ENCODE measurements at places on chromosomes 4 and X.

- DNase-seq, result no peak
Measured at GRCh38 chr4:39134683-39135306, 47.5 kb upstream of the WDR19 start.

GRCh38 chrX:123905332-123905731, 45.5 kb downstream of the XIAP start:
- no peak for DNase-seq

DNA sequence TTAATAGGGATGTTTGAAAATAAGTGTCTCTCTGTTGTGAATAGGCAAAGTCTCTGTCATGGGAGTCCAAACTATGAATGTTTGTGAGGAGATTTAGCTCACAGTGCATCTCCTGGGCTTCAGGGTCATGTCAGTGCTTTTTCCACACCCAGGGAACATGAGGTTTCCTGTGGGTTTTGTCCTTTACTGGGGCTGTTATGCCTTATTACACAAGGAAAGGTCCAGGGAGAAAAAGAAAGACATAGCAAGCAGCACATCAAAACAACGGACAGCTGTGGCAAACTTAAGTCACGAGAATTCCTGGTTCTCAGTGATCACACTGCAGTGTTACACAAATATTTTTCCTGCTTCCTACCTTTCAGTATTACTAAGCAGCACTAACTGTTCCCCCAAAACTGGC, 99.4 kb downstream of the MBNL3 start:
- no peak for DNase-seq

DNA sequence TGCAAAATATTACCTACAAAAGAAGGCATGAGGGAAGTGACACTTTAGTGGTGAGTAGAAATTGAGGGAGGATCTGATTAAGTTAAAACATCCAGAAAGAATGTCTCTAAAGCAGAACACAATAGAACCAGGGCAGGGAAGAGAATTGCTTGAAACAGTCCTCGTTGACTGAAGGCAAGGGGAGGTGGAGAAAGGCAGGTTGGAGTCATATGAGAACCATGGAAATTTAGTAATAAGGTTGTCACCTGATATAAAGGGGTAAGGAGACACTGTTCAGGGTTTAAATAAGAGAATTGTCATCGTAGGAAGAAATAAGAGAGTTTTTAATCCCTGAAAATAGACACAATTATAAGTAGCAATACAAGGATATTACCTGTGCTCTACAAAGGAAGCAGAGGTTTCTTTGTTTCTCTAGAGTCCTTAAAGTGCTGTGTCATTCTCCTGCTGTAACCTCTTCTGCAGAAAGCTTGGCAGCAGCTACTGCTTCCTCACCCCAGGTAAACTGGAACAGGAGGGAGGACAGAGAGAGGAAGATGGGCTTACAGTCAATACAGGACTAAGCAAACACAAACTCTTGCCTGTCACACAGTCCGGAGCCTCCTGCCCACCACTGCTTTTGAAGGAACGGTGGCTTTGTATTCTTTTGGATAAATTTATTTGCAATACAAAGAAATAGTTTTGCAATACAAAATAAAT, 258.4 kb downstream of the PPARGC1A start:
- DNase-seq, result no peak

- no peak for DNase-seq
Measured at GRCh38 chrX:40855411-40855810, 120.1 kb upstream of the MED14 start.

DNA sequence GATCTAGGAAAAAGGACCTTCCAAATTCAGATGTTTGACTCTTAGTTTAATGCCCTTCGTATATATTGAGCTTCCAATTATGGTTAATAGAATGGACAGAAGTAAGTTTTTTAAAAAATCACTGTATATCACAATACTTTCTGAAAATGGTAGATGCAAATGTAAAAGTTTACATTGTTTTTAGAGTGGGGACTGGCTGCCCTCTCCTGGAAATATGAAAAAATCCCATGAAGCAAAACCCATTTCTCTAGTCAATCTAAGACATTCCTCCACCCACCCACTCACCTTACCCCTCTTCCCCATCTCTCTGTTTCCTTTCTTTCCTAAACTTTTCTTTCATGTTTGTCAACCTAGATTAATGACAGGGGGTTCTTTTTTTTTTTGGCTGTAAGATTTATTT, 134.5 kb downstream of the ARHGAP6 start:
- DNase-seq, result no peak

DNA sequence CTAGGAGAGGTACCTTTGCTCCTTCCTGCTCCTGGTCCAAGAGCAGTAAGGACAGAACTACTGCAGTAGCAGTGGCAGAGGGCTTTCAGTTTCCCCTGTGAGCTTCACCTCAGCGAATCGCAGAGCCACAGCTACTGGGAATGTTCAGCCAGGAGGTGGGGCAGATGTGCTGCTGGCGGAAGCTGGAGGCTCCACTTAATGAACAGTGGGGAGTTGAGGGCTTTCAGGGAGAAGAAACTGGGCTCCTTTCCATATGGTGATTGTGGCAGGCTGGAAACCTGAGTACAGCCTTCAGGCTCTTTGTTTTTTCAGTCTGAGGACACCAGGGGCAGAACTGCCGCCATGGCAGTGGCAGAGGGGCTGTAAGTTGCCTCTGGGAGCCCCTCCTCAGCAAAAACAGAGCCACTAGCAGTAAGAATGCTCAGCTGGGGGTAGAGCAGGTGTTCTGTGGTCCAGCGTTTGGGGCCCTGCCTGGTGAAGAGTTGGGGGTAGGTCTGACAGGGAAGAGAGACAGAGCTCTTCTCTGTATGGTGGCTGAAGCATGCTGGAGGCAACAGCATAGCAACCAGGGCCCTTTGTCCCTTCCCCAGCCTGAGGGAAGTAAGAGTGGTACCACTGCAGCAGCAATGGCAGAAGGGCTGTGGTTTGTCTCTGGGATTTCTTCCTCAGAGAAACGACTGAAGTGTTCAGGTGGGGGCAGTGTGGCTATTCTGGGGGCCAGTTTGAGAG, 106.0 kb upstream of the GRXCR1 start:
- DNase-seq, result no peak

DNA sequence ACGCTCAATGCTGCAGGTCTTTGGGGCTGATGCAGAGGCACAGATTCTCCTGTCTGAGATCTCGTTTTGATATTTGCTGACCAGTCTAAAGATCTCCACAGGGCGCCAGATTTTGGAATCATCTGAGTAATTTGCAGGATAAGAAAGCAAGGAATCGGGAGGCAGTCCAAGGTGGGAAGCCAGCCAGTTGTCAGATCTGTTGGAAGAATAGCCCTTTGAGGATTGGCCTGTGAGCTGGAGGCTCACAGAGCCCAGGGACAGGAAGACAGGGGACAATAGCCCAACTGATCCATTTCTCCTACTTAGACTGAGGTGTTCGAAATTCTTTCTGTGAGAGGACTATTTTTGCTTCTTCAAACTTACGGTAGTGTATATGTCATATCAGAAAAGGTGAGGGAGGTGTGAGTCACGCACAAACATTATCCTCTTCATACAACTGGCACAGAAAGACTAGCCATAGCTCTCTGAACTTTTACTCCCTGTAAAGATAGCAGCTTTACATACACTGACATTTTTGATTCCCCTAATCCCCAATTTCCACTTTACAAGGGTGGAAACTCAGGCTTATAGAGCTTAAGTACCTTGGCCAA, 8.8 kb downstream of the DIPK2B start:
- DNase-seq, result no peak

DNA sequence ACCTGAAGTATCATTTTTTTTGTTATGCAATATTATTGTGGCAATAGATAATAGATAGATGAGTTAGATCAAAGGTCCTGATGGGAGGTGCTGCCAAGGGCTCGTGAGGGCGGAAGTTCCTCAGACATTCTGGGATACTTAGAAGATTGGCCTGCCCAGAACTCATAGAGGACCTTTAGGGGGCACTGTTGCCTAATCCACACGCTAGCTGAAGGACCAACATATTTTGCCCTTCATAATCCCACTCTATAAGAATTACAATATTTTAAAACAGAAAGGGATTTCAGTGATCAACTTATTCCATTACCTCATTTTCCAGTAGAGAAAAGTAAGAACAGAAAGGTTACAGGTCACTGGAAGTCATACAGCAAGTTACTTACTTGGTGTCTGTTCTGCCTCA, 22.9 kb upstream of the COX7B2 start:
- peak; percentile 29 for DNase-seq

GRCh38 chr4:118910221-118910620, 21.6 kb downstream of the SYNPO2 start:
- DNase-seq, result no peak

GRCh38 chr4:153472122-153473037, 6.2 kb downstream of the TMEM131L start:
- no peak for DNase-seq

DNA sequence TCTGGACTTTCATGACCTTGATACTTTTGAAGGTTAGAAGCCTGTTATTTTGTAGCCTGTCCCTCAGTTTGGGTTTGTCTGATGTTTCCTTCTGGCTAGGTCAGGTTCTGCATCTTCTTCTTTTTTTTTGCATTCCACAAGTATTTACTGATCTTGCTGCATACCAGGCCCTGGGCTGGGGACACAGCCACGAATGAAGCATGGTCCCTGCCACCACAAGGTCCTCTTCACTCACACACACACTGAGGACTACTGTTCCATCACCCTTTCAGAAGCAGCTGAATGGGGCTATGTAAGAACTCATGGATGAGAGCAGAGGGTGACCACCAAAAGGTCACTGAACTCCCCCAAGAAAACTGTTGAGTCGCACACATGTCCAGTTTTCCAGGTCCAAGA, 39.2 kb downstream of the USP11 start:
- DNase-seq, result no peak

DNA sequence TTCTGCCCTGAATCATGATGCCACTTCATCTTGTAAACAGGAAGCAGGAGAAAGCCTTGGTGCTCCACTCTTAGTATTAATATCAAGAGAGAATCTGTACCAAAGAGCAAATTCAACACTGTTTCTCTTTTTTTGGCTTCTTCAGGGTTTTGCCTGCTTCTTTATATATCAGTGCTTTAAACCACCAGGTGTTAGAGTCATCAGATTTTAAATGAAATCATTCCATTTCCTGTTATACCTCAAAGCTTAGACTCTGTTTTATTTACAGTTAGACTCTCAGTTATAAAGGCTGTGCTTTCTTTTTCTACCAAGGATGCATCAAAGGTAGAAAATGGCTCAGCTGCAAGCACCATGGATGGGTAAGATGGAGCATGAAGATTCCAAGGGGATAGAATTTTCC, 350.9 kb downstream of the CAMK2D start:
- no peak for DNase-seq

GRCh38 chr4:150581641-150582051, 305 bp upstream of the MAB21L2 start:
- peak; percentile 50 for DNase-seq

GRCh38 chr4:74583757-74584156, 138.8 kb downstream of the AREG start:
- no peak for DNase-seq

GRCh38 chrX:115233497-115234455, at the start of gene LRCH2:
Gene LRCH2 (minus strand): TSS chrX:115234096. CDS start chrX:115234041, 55 bp downstream.
- peak; percentile 24 for DNase-seq

DNA sequence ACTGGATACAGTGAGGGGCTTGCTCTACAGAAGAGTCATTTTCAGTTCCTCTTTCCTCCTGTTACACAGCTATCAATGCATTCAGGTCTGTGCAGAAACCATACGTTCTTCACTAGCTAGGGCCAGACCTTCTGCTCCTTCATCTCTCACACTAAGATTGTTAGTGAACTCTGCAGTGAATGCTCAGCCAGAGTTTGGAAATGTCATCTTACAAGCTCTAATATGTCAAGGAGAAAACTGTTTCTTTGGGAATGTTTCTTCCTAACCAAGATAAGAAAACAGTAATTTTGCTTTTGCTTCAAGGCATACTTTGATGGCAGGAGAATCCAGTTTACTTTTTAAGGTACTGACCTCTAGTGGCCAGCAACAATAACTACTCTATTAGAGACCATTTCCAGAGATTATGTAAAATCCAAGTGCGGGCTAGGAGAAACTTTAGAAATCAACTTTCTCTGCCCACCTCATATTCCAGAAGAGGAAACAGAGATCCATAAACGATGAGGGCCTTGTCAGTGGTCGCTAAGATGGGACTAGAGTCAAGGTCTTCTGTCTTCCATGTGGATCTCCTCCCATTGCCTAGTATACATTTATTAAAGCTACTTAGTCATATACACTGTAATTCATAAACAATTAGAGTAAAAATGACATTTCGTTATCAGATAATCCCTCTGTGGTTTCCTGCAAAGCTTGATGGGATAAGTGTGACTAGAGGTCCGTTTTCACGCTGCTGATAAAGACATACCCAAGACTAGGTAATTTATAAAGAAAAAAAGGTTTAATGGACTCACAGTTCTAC, 12.1 kb upstream of the CC2D2A start:
- no peak for DNase-seq

GRCh38 chr4:143338313-143338712, 1.6 kb downstream of the GAB1 start:
- no peak for DNase-seq

GRCh38 chr4:80076681-80077080, 3.7 kb upstream of the ANTXR2 start:
- DNase-seq, result no peak

- DNase-seq, result peak; percentile 28
Measured at GRCh38 chr4:134470544-134470943, 269.0 kb upstream of the PABPC4L start.

GRCh38 chrX:77493677-77494553, 46.7 kb downstream of the FGF16 start:
- DNase-seq, result no peak

DNA sequence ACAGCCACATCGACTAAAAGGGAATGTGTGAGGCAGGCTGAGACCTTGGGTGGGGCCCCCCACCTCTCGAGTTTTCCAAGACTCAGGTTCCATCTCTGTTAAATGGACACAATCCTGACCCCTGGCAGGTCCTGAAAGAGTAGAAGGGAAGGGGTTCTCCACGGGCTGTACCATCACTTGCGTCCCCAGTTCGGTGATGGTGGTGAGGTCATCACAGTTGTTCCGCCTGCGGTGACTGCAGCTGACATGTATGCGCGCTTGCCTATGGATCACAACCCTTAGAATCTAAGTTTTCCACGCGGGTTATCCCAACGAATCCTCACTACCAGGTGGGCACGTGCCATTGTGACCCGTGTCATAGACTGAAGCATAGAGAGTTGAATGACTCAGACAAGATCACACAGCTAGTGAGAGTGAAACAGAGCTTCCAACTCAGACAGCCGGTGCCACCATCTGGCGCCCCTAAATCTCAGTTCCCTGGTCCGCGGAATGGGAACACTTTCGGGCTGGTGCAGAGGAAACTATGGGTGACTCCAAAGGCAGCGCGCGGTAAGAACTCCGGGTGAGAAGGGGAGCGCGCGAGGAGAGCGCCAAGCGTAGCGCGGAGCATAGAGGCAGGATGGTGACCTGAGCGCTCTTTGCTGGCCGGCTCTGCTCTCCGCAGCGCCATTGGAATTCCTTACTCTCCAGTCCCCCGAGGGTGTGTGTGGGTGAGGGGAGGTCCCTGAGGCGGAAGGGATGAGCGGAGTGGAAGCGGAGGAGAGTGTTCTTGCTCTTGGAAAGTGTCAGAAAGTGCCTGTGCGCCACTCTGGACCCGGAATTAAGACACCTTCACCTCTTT, 10.5 kb downstream of the MSX1 start:
- no peak for DNase-seq

Measured in colonic mucosa (tissue), 4 donors.